Right lung (tissue), 10 donors: ENCODE measurements at places on chromosomes 16 and 17.
A peak's percentile ranks its signal among the peaks of the same experiment; 100 is the strongest.

GRCh38 chr16:30063893-30064728 is 1.4 kb upstream of the ALDOA start:
- DNase-seq = peak; percentile 52

- DNase-seq = no peak
Measured at GRCh38 chr16:57953857-57954256, 17.1 kb downstream of the CNGB1 start.

- DNase-seq = no peak
Measured at GRCh38 chr16:24955975-24956731, 59.0 kb downstream of the ARHGAP17 start.

GRCh38 chr16:66908762-66909559 is 9.7 kb downstream of the CDH16 start:
- no peak for DNase-seq

GRCh38 chr16:78269256-78269655 is 169.8 kb downstream of the WWOX start:
- DNase-seq = no peak

- no peak for DNase-seq
Measured at GRCh38 chr16:30761427-30761927, 385 bp downstream of the CFAP119 start.

DNA sequence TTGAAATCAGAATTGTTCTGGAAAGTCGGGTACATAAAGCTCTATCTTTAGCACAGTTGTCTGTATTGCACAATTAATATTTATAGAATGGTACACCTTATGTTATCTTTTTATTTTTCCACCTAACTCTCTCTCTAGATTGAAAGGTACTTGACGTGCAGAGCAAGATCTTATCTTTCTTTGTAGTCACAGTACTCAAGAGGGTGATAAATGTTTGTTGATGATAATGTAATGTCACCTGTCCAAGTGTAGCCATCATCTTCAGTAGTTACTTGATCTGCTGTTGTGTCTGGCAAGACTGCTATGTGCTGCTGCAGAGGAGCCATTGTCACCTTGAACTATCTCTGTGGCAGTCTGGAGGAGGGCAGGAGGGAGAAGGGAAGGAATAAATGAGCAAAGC is 5.3 kb downstream of the HMOX2 start:
- no peak for DNase-seq

DNA sequence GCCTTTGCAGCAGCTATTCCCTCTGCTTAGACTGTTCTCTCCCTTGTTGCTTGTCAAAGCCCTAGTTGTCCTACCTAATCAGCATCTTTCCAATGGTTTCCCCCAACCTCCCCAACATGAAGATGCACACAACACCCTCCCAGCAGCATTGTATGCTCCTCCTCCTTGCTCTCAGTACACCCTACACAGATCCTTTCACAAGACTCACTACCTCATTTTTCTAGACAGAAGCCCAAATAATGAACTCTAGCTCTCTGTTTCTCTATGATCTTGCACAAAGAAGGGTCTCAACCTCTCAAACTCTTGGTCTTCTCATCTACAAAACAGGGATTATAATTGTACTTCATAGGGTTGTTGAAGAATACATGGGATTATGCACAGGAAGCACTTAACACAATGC is 19.4 kb downstream of the PSME3IP1 start:
- DNase-seq = no peak

GRCh38 chr17:38451840-38452529 is 23.7 kb downstream of the ARHGAP23 start:
- peak; percentile 67 for DNase-seq

GRCh38 chr17:41684035-41684434 is 4.7 kb upstream of the EIF1 start:
- DNase-seq = no peak

- DNase-seq = no peak
Measured at GRCh38 chr16:82563401-82563800, 63.4 kb upstream of the CDH13 start.

DNA sequence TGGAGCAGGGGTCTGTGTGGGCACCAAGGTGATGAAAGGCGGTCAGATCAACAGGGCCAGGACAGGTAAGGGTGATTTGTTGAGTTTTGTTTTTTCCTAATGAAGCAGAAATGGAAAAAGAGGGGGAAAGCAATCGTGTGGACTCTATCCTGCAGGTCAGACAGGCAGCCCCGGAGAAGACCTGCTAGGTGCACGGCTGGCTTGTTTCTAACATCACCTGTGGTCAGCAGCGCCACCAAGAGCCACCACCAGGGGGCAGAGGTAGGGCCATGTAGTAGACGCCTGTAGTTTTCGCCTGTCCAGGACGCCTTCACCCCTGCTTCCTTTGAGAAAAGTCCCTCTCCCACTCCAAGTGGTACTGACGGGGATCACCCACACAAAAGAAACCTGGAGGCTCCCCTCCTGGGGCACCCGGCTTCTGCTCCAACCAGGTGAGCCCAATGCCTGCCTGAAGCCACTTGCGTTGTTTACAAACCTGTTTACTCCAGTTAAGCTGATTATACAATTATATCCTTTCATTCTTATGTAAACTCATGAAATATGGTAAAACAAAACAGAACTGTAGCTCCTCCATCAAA is 54.2 kb upstream of the SEC14L1 start:
- peak; percentile 61 for DNase-seq

DNA sequence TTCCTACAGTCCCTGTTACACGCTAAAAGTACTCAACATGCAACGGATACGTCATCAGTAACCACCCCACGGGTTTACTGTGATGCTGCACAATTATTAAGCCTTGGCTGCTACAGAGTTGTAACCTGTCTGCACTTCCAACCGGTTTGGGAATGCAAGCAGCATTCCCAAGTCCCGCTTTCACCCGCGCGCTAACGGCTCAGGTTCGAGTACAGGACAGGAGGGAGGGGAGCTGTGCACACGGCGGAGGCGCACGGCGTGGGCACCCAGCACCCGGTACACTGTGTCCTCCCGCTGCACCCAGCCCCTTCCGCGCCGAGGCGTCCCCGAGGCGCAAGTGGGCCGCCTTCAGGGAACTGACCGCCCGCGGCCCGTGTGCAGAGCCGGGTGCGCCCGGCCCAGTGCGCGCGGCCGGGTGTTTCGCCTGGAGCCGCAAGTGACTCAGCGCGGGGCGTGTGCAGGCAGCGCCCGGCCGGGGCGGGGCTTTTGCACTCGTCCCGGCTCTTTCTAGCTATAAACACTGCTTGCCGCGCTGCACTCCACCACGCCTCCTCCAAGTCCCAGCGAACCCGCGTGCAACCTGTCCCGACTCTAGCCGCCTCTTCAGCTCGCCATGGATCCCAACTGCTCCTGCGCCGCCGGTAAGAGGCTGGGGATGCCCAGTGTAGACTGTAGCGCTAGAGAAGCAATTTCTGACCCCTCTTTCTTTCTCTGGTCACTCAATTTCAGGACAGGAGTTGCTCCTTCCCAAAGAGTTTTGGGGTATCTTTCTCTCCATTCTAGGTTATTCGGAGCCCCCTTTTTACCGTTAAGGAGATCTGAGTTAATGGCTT is at the start of gene MT2A:
Gene MT2A (plus strand): TSS at position 542 of the 833 bp plus-strand sequence. CDS start 72 bp downstream, at position 614.
- peak; percentile 90 for DNase-seq

- no peak for DNase-seq
Measured at GRCh38 chr17:67642488-67642887, 75.2 kb upstream of the NOL11 start.

DNA sequence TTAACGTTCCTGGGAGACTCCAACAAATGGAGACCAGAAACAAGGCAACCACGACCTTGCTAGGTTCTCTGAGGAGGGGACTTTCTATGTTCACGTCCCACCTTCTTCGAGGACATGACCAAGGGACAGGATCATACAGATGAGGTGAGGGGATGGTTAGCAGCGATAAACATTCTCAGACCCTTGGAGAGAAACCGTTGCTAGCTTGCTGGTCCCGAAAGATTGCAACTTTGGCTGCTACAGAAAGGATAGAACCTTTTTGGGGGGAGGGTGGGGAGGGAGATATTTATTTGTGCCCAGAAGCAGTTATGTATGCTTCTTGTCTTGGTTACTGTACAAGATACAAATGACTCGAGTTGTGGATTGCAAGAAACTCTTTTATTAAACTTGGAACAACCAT is 35.3 kb upstream of the KCNJ2 start:
- DNase-seq = no peak

GRCh38 chr16:30786115-30786935 is 680 bp downstream of the ZNF629 start:
- DNase-seq = no peak

- peak; percentile 52 for DNase-seq
Measured at GRCh38 chr17:50533720-50534148, 1.2 kb downstream of the EPN3 start.

DNA sequence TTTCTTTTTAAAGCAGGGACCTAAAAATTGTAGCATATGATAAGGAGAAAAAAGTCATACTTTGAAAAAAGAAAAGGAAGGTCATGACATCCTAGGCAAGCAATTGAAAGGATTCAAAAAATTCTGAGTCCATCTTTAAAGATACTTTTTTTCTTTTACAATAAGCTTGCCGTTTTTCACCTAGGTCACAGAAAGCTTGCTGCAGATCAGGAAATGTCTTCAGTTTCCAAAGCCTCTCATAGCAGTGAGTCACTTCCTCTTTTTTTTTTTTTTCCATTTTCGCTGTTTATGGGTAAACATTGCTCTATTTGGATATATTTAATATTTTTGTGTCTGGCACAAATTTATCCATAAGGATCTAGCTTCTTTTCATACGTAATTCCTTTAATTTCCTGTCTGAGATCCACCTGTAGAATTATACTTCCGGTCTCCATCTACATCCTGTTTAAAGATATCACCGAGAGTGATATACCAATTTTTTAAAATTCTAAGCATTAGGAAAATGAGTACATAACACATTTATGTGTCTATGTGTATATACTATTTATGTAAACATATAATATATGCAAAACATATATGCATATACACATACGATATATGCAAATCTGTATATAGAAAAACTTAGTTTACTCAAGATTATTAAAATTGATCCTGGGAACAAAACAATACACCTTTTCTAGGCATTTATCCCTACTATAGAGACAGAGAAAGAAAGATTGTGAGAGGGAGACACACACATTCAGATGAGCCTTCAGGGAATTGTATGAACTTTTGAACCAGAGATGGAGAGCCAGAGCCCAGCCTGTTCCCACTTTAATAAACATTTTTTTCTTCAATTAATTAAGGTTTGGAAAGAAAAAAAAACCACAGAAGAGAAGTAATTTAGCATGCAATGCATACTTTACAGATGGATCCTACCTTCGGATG is 134.4 kb downstream of the SKAP1 start:
- DNase-seq = no peak

DNA sequence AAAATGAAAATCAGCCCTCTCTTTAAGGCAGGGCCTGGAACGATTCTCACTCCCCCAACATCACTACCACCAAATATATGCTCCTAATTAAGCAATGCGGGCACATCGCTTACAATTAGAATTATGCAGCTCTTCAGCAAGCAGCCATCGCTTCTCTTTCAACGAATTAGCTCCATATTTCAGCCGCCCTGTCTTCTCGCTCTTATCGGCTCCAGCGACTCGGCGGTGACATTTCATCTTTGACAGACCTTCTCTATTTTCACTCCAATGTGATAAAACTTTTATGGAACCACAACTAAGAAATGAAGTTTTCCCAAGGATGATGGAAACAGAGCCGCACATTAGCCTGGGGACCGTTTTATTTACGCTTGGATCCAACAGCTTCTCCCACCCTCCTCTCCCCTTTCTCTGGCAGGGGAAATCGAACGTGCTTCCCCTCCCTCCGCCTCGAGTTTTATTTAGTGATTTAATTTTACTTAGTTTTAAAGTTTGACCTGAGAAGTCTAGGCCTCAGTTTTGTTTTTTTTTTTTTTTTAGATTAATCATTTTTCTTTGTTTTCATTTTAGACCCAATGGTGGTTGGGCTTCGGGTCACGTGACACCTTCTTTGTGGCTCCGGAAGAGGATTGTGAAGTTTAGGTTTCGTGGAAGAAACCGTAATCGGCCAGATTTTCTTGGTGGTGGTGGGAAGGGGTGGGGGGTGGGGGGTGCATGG is 3.1 kb upstream of the HOXB2 start:
- DNase-seq = peak; percentile 75

DNA sequence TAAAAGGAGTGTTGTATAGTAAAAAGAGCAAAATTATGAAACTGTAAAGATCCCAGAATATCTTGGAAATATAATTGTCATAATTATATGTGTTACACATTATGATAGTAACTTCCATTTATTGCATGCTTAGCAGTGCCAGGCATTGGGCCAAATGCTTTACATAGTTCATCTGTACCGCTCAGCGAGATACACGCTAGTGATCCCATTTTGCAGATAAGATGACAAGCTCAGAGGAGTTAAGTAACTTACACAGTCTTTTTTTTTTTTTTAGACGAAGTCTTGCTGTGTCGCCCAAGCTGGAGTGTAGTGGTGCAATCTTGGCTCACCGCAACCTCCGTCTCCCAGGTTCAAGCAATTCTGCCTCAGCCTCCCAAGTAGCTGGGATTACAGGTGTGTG is 6.8 kb upstream of the EZH1 start:
- no peak for DNase-seq

DNA sequence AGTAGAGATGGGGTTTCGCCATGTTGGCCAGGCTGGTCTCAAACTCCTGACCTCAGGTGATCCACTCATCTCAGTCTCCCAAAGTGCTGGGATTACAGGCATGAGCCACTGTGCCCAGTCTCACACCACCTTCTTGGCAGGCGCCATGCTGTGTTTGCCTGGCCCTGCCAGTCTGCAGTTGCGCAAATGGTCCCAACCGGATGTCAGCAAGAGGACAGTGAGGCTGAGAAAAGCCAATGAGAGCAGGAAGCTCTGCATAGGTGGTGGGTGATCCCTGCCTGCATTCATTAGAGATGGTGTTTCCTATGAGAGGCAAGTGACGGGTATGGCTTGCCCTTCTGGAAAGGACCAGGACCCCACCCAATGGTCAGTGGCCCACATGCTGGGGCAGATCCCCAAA is 59.3 kb downstream of the PECAM1 start:
- no peak for DNase-seq

GRCh38 chr16:31073970-31074813 is at the start of the genes ZNF646 and ZNF668:
Gene ZNF646 (plus strand): TSS chr16:31074422. CDS start chr16:31076325, 1,903 bp downstream.
Gene ZNF668 (minus strand): TSS chr16:31074240. CDS start chr16:31064459, 9,781 bp downstream.
- DNase-seq = peak; percentile 98

GRCh38 chr16:565419-566330 is 1.1 kb upstream of the NHLRC4 start:
- no peak for DNase-seq

DNA sequence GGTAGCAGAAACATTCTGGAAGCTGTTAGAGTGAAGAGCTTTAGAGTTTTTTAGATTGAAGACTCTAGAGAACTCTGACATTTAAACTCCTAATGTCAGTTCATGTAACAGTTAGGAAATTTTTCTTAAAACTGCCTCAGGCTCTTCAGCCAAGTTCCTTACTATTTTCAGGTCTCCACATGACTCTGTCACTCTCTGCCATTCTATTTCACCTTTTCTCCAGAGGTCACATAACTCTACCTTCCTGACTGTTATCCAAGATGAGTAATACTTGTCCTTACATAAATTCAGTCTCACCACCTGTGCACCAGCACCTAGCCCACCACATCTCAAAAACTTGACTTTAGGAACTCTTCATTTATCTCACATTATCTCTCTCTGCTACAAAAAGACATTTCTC is 347.1 kb upstream of the CA10 start:
- DNase-seq = no peak
